ENCODE measurements at places on chromosomes 4 and X.

- no peak for DNase-seq
Observed at GRCh38 chr4:23241408-23241807, 548.7 kb downstream of the GBA3 start.

DNA sequence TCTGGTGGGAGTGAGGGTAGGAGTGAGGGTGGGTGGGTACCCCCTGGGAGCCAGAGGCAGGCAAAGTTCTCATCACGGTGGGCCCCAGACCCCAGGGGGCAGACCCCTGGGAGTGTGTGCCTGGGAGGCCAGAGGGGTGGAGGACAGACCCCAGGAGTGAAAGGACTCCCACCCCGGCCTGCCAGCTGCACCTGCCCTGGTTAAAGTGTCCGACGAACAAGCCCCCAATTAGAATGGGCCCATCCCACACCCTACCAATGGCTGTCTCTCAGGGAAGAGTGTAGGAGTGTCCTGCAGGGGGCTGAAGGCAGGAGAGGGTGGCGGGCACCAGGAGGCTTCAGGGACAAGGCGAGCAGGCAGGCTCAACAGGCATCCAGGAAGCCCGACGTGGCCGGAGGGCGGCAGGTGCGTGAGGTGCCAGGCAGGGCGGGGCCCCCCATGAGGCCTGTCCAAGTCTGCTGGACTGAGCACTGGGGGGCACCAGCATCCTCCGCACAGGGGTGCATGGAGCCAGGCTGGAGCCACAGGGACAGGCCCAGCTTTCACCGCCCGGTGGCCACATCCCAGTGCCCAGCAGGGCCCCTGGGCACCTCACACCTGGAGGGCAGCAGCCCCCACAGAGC lies 8.7 kb downstream of the PDE6B start:
- DNase-seq: no peak

DNA sequence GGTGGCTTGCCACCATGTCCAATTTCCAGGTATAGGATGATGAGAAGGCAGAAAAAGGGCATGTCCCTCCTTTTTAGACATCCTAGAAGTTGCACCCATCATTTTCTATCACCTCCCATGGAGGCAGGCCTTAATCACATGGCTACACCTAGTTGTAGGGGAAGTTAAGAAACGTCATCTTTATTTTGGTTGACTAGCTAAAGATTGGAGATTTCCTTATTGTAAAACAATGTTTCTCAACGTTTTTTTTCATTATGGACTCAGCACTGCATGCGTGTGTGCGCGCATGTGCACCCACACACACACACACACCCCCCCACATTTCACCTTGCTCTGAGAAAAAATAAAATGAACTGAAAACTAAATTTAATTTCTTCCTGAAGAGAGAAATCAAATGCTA lies 2.0 kb upstream of the CXCL9 start:
- DNase-seq: no peak

DNA sequence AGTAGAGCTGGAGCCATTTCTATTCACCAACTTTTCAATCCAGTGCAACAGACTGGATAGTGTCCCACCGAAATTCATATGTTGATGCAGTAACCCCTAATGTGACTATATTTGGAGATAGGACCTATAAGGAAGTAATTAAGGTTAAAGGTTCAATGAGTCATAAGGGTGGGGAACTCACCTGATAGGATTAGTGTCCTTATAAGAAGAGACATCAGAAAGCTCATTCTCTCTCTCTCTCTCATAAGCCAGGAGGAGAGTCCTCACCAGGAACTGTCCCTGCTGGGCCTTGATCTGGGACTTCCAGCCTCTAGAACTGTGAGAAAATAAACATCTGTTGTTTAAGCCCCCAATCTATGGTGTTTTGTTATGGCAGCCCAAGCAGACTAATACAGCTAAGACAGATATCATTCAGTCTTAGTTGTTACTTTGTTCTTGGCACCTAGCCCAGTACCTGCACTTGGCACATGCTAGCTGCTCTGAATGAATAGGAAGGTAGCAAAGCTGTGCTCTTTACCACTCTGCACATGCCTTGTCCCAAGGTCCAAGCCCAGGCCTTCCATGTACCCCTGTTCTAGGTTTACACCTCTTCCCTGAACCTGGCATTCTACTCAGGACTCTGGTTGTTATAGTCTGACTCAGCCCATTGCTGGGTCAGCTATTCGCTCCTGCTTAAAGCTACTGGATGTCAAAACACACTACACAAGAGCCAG lies 19.2 kb upstream of the BRS3 start:
- no peak for DNase-seq

DNA sequence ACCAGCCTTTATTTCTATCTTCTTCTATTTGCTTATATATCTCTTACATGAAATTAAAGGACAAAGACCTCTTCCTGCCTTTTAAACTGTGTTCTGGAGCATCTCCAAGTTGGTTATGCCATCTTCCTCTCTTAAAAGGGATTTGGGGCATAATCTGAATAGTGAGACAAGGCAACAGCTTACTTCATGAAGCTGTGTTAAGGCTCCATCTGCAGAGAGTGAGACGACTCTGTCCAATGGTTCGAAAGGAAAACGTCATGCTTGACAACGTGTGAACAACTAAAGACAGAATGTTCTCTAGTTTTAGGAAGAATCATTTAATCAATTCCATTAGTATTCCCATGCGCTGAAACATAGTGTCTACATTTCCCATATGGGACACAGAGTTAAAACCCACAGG lies 59.4 kb downstream of the GPM6A start:
- DNase-seq: no peak

Measured in HAP-1 (cell line).